ENCODE measurements at places on chromosomes 7 and 10.

DNA sequence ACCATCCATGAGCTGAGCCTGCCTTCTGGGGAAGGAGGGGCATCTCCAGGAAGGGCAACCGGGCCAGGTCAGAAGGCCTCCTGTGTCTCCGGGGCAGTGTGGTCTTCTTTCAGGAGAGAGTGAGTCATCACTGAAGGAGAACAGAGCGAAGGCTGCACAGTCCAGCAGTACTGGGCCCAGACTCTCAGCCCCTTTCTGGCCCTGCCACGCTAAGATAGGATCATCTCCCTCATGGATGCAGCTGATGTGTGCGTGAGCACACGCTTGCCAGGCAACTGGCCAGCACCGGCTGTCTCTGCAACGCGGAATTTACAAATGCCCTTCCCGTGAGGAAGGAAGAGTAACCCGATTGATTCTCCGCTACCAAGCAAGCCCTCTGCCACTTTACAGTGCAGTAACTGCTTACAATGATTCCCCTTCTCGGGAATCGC lies 328.2 kb downstream of the TNS3 start:
- no peak for DNase-seq

DNA sequence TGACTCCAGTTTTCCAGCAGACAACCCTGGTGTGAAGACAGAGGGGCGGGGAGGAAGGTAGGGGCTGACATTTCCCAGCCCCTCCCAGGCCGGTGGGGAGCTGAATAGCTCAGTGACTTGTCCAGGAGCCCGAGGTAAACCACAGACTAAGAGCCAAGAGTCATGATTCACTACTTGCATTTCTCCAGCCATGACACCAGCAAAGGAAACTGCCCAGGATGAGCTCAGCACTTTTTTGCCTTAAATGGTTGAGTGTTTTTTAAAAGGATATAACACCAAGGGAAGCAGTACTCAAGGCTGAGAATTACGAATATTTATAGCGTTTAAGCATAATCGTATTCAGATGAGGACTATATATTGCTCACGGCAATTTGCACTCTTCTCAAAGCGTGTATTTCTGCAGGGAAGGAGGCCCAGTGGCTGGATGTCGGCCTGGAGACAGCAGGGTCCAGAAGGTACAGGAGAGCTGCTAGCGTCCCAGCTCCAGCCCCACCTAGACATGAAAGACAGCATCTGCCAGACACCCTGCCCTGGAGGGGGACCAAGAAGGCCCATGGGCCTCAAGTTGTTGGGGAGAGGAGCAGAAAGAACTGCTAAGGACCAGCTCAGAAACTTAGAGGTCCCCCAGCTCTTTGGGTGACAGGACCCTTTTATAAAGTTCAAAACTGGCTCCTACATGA lies 141.4 kb downstream of the GRID1 start:
- no peak for DNase-seq

DNA sequence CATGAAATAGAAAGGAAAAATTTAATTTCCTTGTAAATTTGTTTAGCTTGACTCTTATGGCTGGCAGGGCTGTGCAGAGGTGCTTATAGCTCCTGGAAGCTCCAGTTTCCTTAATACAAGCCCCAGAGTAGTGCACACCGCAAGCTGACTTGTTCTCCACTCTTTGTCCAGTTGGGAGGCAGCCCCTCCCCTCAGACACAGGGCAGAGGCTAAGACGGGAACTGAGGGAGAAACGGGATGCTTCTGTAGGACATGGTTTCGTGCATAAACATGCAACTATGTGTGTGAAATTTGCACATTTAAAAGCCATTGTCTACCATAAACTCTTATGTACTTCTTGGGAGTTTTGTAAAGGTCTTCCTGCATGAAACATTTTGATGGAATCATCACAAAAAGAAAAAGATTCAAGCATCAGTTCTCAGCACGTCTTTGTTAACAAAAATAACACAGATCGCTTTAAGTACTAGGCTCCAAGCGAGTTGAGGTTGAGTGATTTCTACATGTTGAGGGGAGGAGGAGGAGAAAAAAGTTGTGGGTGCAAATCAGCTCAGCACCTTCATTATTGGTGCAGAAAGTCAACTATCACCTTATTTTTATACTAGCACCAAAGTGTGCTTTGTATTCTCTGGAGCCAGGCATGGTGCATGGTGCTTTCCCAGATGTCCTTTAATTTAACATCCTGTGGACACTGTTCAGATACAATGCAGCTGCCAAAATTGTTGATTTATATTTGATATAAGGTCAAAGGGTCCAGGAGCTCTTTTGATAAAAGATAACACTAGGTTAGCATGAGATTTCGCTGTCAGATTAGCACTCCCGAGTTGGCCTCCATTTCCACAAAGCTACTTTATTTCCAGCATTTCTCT lies 124.5 kb downstream of the CHN2 start:
- no peak for DNase-seq

DNA sequence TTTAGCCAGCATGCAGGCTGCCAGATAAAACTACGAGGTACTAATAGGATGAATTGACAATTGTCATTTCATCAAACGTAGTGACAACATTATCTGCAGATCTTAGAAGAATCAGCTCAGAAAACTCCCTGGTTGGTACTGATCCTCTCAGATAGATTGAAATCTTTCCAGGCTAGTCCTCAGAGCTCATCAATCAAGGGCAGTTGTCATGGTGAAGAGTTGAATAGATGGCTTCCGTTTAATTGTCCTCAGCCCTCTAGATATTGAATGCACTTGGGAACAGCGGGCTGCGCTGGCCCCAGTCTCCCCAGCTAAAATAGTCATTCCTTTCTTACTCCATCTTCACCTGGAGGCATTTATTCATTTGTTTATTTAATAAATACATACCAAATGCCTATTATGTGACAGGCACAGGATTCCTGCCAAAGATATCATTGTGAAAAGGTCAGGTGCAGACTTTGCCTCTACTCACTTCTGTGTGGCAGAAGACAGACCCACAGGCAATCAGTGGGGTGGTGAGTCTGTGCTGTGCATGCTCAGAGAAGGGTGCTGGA lies 1081.6 kb downstream of the TYW1 start:
- DNase-seq: no peak

- DNase-seq: no peak
Observed at GRCh38 chr10:126491476-126491875, 103.2 kb upstream of the ADAM12 start.

- no peak for DNase-seq
Observed at GRCh38 chr10:34491678-34492077, 323.4 kb downstream of the PARD3 start.

- no peak for DNase-seq
Observed at GRCh38 chr7:88101769-88102168, 118.1 kb downstream of the SRI start.

DNA sequence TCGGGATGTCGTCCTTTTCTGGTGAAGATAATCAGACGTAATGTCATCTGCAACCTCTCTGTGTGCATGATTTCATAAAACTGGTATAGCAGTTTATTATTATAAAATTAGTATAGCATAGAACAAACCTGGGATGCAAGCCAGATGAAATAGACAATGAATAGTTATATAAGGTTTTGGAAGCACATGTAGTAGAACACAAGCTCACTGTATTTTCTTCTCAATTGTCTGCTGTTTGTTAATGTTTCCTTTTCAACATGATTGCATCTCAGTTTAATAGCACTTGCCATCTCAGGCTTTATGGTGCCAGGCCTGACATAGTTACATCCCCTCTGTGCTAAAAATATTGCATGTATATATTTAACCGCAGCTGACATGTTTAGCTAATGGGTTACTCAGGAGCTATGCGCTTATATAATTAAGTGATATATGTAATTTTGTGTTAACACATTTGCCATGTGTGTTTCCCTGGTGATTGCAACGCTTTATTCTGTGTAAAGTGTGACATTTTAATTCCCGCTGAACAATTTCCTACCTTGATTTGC lies 132.7 kb downstream of the ARID5B start:
- DNase-seq: no peak

DNA sequence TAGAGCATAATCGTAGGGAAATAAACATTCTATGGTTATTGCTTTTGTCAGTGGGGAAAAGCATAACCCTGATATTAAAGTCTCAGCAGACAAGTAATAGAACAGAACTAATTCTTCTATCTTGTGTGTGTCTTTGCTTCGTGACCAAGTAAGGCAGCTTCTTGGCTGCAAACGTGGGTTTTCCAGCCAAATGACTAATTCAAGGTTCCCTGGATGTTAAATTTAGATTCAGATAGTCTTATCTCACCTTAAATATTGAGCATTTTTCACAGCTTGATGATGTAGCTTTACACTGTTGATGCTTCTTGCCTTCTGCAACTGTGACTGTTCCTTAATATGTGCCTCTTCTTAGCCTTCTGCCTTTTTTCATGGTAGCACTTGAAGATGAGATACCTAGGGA lies 113.0 kb downstream of the EXOC4 start:
- DNase-seq: no peak

GRCh38 chr7:52719677-52720076 lies 315.8 kb upstream of the POM121L12 start:
- no peak for DNase-seq

DNA sequence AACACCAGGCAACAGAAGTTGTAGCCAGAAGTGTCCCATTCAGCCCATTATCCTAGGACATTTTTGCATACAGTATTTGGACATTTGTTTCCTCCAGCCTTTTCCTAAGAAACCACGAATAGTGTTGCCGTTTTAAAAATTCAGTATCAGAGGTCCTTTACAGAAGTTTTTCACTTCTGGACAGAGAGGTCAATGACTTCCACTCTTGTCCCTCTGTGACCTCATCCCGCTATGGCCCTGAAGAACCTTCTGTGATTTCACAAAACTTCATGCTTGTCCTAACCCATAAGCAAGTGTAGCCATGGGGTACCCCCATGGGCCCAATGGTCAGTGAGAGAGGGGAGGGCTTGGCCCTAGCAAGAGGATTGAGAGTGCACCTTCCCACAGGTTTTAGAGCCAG lies 364.8 kb downstream of the TNS3 start:
- no peak for DNase-seq

GRCh38 chr7:114860206-114860605 lies 61.7 kb upstream of the MDFIC start:
- no peak for DNase-seq

DNA sequence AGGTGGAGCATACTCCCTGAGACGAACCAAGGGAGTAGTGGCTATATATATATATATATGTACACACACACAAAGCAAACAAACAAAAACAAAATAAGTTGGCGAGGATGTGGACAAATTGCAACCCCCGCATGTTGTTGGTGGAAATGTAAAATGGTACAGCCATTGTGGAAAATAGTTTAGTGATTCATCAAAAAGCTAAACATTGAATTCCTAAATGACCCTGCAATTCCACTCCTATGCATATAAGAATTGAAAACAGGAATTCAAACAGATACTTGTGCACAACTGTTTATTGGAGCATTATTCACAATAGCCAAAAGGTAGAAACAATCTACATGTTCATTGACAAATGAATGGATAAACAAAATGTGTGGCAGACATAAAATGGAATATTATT lies 407.9 kb downstream of the KCNMA1 start:
- DNase-seq: no peak

- no peak for DNase-seq
Observed at GRCh38 chr10:63261496-63261895, 128.4 kb downstream of the NRBF2 start.
